ENCODE measurements at places on chromosomes 6 and 20. TPM values are rescaled to one million over a fixed set of nuclear protein-coding genes. Genes with fewer than 3 reads are reported as not detected.
A peak's percentile ranks its signal among the peaks of the same experiment; 100 is the strongest.

DNA sequence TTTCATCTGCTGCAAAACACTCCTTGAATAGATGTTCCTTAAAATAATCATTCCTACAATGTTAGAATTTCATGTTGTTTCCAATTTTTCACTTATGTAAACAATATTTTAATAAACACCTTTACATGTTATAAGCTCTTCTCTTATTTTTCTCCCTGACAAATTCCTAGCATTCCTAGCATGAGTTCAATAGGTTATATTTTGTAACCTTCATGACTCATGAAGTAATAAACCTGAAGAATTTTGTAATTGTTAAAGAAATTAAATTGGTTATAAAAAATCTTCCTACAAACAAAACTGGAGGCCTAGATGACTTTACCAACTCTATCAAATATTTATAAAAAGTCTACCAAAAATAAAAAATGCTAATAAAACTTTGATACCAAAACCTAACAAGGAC is 66.3 kb downstream of the NT5E start:
- DNase-seq, result peak; percentile 23

DNA sequence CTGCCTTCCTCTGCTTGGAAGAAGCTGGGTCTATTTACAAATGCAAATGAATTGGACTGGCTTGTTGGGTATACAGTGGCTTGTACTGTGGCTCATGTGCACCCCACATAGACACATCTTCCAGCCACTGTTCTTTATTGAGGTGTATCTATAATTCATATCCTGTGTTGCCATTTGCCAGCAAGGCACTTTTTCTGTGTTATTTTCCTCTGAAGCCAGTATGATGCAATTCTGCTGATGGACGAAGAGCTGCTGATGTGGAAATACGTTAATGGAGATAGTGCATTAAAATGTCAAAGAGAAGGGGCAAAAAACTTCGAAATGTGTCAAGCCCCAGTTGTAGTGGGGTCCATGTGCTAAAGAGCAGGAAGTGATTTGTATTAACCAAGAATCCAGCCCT is 167.5 kb downstream of the TMEM242 start:
- no peak for DNase-seq

The ZNF337 gene
- 8.3 TPM for total RNA-seq

DNA sequence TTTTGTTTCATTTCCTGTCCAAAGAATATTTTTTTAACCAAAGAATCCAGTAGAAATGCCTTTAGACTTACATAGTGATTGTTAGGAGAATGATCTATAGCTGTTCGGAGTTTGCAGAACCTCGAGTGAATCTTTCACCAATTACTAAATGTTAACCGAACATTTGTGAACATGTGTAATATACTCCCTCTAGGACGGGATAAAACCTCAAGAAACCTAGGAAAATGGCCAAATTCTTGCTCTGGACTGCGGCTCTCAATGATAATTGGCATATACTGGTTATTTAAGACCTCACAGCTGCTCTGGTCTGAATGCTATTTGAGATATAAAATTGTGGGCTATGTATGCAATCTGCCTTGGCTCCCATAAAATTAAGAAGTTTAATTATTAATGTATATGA is 137.1 kb downstream of the PACRG start:
- no peak for DNase-seq

The TMEM217 gene
- total RNA-seq, result 0.37 TPM

DNA sequence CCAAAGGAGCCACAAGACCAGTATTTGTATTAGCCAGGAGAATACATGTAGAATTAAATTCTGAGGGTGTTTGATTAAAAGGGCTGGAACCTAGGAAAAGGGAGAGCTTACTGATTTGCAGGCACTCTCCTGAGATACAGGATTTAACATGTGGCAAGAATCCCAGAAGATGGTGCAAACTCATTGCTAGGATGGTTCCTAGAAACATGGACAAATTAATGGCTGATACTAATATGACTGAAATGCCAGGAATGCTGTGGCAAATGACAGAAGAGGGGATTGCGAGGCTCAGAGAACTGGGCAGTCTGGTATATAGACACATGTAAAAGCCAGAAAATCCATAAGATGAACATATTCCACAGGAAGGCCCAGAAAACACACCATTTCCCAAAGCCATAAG is 118.1 kb downstream of the RWDD2A start:
- DNase-seq, result no peak

The EYA2 gene
- not detected for total RNA-seq

The NRSN1 gene
- not detected for total RNA-seq

The APOBEC2 gene
- total RNA-seq, result not detected

DNA sequence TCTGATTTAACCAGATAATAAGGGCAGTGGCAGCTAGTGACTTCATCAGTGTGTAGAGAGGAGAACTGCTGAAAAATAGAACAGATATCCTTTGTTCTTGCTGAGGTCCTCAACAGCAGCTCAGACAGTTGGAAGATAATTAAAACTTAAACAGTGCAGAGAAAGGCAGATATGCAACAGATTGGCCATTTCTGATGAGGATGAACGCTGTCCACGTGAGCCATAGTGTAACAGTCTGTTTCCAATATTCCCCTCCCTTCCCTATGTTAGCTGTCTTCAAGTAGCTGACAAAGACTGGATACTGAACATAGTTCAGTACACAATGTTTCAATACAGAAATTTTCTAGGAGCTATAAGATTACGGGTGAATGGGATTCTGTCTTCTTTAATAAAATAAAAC is 291.4 kb downstream of the BTBD9 start:
- no peak for DNase-seq

- DNase-seq, result peak; percentile 98
Measured at GRCh38 chr20:31603822-31604566, 1.1 kb upstream of the ID1 start.

The FAM229B gene
- total RNA-seq, result 5.0 TPM

Data from HT1080 (cell line).